Caudate nucleus (tissue), 63 donors: ENCODE measurements at places on chromosomes 12 and 14.

DNA sequence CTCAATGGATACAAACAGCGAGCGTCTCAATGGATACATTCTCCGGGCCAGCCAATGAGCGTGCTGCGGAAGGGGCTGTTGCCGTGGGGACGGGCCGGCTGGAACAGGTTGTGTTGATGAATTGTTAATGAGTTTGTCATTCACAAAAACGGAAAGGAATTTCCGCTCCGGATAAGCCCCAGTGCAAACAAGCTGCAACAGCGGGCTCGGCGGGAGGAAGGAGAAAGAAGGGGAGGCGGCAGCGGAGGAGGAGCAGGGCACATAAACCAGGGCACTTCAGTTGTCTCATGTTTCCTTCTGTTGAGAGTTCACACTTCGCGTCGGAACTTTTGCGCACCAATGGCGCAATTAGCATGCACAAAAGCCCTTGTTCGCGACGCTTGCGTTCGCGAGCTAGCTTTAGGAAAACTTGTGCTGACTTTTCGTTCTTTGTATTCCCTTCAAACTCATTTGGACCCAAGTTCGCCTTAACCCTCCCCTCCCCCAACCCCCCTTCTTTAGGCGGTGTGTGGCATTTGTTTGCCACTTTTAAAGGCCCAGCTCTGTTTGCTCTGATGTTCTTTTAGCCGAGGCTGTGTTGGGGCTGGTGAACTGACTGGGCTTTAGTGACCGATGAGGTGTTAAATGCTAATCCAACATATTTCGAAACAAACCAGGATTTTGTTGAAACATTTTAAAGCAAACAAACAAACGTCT lies at the start of gene DUSP6:
Gene DUSP6, minus strand, starts transcription at position 10 of the 696 bp plus-strand sequence. CDS start 462 bp downstream, outside the sequence.
- DNase-seq: peak; percentile 87

- no peak for DNase-seq
These were observed 316.8 kb downstream of the CCDC91 start for GRCh38 chr12:28507033-28507432.

GRCh38 chr12:17592472-17592871 lies 497.5 kb downstream of the RERGL start:
- DNase-seq: no peak

GRCh38 chr12:109580684-109581333 lies 7.2 kb downstream of the MVK start:
- no peak for DNase-seq

DNA sequence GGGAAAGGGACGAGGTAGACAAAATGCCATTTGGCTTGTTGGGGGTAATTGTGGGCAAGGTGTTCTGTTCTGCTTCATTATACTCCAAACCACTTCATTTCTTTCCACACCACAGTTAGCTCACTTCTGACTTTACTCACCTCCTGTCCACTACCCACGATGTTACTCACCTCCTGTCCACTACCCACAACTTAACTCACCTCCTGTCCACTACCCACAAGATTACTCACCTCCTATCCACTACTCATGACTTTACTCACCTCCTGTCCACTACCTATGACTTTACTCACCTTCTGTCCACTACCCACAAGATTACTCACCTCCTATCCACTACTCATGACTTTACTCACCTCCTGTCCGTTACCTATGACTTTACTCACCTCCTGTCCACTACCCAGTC lies 10.1 kb upstream of the TWF1 start:
- no peak for DNase-seq

GRCh38 chr12:115960868-115961802 lies 316.4 kb downstream of the MED13L start:
- DNase-seq: no peak

- no peak for DNase-seq
These were observed 213.6 kb downstream of the ERC1 start for GRCh38 chr12:1204581-1205121.
